ENCODE measurements at places on chromosomes 16 and 17.

DNA sequence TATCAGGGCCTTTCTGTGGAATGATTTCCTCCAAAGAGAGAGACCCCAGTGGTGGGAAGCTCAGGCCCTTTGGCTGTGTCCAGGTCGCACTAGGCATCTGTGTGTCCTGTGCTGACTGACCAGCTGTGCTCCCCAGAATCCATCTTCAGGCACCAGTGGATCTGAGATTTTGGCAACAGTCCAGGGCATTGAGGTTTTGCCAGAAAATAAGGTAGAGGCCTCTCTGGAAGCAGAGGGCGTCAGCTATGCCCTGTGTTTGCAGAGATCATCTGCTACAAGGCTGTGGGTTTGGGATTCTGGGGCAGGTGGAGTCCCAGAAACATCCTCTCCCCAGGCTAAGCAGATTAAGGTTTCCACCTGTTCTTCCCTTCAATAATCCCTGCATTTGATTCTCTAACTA is 57.5 kb upstream of the TOB1 start:
- DNase-seq, result no peak

GRCh38 chr17:21199311-21199710 is 14.7 kb downstream of the TMEM11 start:
- DNase-seq, result peak; percentile 73

DNA sequence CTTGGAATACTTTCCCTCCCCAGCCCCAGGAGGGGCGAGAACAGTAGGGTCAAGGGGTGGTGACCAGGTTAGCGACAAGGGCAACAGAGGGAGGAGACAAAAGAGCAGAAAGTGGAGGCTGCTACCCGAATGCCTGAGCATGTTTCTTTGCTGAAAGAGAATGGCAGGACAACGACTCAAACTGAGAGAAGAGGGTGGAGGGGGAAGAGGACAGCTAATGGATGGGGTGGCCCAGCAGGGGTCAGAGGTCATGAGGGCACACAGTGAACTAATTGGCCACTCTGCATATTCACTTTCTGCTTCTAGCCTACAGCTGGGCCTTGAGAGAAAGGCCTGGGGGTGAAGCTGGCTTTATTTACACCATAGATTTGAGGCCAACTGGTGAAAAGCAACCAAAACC is 19.1 kb upstream of the DDX52 start:
- DNase-seq, result no peak

GRCh38 chr17:66573078-66573477 is 261.8 kb upstream of the CACNG5 start:
- DNase-seq, result no peak

- no peak for DNase-seq
Observed at GRCh38 chr17:30808785-30809286, 15.7 kb downstream of the CRLF3 start.

DNA sequence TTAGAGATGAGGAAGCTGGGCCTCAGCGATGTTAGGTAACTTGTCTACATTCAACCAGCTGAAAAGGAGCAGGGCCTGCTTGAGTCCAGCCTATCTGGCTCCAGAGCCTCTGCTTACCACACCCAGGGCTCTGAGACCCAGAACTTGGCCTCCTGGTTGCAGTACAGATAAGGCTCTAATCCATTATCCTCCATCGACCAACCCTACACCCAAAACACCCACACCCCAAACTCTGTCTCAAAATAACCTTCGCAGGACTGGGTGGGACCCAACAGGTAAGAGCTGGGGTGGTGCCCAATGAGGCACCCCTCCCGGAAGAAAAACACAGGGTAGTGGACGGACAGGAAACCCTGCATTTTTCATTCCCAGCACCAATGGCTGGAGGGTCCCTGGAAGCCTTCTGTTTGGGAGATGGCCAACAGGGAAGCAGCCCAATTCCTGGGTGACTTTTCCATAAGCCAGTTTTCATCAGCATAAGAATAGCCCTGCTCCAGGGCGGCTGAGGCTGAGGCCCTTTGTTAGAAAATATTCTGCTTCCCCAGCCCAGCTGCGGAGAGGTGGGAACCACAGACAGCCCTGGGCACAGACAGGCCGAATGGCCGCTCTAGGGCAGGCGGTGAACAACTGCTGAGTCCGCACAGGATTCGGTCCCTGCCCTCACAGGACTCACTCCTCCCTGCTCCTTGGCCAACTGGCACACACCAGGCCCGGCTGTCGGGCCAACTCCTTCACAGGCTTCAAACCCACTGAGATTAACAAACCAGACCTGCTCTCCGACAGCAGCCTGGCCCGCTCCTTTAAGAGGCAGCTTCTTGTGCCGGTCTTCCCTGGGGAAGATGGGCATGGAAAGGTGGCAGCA is 9.8 kb downstream of the SMIM5 start:
- no peak for DNase-seq

DNA sequence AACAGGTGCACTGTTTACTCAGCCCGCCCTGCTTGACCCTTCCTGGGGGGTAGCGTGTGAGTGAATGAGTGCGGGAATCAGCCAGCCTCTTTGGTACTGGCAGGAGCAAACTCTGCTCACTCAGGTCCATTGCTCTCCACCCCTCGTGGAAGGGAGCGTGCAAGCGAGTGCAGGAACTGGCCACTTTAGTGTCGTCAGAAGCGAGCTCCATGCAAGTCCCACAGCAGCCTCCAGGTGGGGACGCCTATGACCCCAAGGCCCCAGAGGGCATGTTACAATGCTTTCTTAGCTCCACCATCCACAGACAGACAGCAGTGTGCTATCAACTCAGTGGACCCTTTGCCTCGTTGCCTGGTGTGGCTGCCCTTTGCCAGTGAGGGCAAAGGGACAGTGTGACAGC is 1025.1 kb upstream of the CDH8 start:
- DNase-seq, result no peak

DNA sequence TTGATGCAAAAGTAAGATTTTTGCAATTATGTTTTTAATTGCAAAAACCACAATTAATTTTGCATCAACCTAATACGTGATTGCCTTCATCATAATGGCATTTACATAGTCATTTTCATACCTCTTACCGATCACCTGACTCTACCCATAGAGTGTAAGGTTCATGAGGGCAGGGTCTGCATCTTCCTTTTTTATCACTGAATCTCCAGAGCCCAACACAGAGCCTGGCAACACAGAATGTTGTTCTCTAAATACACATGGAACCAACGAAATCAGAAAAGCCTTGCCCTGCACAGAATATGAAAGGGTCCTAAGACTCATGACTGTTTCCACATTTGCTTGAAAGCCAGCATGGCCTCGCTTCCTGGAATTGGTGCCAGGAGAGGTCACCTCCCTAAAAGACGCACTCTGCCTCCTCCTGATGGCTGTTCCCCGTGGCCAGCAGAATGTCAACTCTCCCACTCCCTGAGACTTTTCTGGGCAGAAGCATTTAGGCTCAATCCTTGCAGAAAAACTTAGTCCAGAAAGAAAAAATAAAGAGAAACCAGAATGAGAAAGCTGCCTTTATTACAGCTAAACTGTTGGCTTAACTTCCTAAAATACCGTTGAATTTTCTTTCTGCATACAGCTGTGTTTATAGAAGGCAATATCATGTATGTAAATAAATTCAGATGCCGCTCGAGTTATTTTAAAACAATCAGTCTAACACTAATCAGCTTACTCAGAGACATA is 327.8 kb upstream of the MAF start:
- DNase-seq, result no peak

DNA sequence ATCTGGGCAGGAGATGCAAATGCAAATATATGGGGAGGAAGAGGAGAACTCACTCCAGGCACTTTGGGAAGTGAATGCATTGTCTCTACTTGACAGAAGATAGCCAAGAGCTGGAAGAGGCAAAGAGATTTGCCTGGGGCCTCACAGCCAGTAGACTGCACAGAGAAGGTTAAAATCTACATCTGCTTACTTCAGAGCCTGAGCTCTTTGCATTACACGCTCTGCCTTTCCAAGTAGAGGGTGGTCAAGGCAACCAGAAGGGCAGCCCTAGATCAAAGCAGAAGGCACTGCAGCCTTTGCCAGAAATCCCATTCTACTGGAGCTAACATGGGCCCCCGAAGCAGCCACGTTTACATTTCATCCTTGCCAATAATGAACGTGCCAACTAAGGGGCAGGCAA is 407.2 kb upstream of the CCL2 start:
- no peak for DNase-seq

DNA sequence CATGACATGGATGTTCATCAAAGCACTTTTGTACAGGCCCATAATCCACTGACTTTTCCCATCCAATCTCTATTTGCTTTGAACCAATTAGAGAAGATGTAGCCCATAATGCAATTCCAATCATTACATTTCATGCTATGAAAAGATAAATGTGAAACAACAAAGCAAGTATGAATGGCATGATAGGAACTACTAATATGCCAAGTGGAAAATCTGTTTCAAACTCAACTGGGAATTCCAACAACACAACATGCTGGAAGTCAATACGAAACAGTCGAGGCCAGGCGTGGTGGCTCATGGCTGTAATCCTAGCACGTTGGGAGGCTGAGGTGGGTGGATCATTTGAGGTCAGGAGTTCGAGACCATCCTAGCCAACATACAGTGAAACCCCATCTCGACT is 39.6 kb upstream of the TMEM97 start:
- peak; percentile 59 for DNase-seq

DNA sequence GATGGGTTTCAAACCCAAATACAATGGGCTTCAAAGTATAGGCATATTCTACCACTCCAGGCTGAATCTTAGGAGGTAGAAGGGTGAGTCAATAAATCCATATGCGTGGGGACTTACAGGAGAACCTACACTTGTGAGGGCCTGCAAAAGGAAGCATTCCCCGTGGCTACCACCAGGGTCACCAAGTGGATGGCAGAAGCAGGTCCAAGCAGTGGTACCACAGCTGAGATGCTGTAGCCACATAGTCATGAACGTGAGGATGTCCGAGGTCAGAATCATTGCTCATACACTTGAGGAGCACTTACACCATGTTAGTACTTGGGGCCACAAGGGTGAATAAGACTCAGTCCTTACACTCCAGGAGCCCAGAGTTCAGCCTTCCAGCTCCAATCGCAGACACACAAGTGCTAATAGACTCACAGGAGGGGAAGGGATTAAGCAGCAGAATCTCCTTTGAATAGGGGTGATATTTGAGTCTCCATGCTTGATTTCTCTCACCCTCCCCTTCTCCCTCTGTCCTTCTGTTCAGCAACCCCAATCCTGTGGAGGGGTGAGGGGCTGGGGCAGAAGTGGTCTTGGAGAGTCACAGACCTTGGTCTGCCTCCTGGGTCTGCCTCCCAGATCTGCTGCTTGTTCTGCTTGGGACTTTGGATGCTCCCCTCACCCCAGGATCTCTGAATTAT is 42.5 kb upstream of the ASIC2 start:
- DNase-seq, result no peak

DNA sequence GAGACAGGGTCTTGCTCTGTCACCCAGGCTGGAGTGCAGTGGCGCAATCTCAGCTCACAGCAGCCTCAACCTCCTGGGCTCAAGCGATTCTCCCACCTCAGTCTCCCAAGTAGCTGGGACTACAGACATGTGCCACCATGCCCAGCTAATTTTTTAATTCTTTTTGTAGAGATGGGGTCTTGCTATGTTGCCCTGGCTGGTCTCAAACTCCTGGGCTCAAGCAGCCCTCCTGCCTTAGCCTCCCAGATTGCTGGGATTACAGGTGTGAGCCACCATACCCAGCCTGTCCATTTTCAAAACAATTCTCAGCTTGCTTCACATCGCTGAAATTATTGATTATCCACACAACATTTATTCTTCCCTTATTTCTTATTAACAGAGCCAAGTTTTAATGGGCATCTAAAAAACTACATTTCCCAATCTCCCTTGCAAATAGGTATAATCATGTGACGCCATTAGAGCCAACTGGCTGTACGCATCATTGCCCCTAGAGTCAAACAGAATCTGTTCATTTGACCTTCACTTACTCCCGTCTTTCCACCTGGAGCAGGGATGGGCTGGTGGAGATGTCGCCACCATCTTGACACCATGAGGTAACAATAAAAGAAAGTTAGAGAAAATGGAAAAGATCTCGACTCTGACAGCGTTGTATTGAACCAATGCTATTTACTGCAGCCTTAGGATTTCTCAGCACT is 148.0 kb upstream of the FOXF1 start:
- DNase-seq, result peak; percentile 32

DNA sequence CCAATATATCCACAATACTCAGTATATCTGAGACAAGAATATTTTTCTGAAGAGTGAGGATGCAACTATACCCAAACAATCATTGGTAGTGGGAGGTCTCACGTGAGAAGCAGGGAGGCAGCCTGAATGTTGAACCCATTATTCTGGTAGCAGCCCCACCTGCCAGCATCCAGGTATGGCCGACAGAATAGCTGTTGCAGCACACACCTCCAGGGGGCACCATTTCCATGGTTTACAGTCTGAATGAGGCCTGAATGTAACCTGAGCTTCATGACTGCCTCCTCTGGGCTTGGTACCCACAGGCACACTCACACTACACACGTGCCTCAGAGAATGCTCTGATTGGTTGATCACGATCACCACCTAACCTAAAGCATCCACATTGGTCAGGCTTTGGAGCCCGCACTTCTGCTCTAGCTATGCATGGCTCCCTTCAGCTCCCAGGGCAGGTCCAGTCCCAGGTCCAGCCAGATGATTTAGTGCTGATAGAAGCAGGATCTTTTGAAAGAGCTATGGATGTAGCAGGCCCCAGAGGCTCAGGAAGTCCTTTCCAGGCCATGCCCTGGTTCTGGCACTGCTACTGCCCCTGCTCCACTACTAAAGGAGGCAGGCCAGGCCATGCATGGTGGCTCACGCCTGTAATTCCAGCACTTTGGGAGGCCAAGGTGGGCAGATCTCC is 11.0 kb upstream of the CBFB start:
- DNase-seq, result peak; percentile 96

DNA sequence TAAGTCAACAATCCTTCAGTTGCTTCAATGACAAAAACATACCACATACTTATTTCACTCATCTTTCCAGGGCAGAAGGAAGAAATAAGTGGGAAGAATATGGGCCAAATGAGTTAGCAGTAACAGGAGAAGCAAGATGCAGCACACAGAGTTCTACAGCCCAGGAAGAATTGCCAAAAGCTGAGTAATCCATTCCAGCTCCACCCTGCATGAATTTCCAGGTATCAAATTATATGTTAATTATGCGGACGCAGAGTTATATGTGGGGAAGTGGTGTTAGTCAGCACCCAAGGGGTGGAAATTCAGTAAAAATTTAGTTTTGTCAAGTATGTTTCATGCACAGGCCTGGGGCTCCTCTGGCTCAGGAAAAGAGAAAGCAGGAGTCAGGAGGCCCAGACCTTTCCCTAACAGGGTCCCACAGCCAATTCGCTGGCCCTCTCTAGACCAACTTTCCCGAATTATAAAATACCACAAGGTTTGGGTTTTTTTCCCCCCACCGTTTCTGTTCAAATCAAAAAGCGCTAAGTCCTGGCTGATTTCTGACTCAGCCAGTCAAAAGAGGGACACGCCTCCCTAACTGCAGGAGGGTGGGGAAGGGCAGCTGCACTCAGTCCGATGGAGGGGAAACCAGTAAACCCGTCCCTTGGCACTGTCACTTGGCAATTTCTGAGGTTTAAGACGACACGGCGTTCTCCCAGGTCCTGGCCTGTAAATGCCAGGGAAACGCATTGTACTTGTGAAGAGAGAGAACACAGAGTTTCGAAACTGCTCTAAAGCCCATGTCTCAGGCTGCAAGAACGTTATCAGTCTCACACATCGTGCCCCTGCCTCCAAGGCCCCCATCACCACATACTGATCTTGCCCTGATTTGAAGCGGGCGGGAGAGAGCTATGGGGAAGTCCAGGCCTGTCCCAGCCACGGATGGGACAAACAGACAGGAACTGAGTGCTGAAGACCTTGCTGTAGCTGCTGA is 58.1 kb downstream of the ZFHX3 start:
- peak; percentile 96 for DNase-seq

- no peak for DNase-seq
Observed at GRCh38 chr16:84356591-84357116, 11.7 kb upstream of the ATP2C2 start.
